B cell (primary cell): ENCODE measurements at places on chromosomes 6 and 20.

DNA sequence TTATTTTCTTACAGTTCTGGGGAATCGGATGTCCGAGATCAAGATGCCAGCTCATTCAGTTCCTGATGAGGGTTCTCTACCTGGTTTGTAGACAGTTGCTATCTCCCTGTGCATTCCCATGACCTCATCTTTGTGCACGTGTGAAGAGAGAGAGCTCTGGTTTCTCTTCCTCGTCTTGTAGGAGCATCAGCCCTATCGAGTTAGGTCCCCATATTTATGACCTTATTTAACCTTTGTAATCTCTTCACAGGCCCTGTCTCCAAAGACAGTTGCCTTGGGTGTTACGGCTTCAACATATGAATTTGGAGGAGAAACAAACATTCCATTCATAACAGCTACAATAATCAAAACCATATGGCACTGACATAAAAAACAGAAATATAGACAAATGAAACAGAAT, 455.3 kb downstream of the HACE1 start:
- no peak for DNase-seq

GRCh38 chr6:28606424-28607391, 81.0 kb downstream of the GPX5 start:
- DNase-seq = peak; percentile 16

DNA sequence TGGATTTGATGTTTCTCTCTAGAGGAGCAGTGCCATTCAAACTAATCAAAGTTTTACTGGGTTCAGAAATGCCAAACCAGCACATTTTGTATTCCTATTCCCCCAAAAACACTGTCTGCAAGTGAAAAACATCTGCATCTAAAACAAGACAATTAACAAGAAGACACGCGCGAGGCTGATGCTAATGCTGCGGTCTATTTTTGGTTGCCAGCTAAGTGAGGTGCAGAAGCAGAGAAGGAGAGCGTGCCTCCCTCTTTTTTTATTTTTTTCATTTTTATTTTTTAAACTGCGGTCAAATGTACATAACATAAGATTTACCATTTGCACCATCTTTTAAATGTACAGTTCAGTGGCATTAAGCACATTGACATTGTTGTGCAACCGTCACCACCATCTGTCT, 641.1 kb downstream of the DHX35 start:
- no peak for DNase-seq

GRCh38 chr6:113209315-113209714, 647.8 kb upstream of the MARCKS start:
- DNase-seq = no peak

DNA sequence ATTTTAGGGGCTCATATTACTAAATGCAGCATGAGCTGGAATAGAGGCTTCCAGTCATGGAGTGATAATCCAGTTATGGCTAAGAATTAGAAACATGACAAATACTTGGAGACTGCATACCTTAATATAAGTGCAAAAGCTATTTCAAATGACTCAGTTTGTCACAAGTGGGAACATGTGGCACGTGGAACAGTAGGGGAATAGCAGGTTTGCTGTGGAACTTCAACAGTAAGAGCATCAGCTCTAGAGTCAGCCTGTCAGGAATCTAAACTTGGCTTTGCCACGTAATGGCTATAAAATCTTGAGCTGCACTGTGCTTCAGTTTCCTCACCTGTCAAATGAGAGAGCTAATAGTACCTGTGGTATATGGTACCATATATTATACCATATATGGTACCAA, 62.1 kb downstream of the HTR1B start:
- no peak for DNase-seq

- peak; percentile 61 for DNase-seq
These were observed 46.2 kb downstream of the SLC22A23 start for GRCh38 chr6:3410385-3411360.

- DNase-seq = no peak
These were observed 7.1 kb downstream of the CCND3 start for GRCh38 chr6:41934278-41935192.

DNA sequence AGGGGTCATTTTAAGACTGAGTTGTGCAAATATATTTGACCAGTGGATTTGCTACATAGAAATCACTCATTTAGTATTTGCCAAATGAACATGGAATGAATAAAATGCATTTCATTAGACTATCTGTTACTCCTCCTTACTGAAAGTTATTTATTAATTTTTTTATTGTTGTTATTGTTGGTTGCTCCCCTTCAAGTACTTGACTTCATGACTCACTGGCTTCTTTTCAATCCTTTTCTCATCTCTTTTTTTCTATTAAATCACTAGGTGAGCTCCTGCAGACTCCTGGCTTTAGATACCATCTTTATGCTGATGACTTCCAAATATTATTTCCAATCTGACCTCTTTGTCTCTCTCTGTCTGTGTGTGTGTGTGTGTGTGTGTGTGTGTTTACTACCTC, 192.2 kb upstream of the FAM83B start:
- DNase-seq = no peak

- no peak for DNase-seq
These were observed 22.9 kb downstream of the PPP1R3G start for GRCh38 chr6:5108068-5108467.

DNA sequence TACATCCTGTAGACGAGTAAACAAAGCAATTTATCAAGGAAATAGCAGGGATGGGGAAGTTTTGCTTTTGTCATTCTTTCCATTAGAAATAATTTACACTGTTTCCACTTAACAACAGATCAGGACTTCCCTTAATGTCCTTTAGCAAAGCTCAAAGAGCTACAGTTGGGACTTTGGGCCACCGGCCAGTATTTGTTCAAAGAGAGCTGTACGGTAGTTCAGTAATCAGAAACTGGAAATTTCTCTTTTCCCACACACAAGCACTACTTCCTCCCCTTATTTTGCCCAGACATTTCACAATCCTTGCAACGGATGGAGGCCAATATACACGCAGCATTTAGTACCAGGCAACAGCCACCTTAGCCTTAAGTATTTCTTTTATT, 12.1 kb upstream of the HINT3 start:
- no peak for DNase-seq

DNA sequence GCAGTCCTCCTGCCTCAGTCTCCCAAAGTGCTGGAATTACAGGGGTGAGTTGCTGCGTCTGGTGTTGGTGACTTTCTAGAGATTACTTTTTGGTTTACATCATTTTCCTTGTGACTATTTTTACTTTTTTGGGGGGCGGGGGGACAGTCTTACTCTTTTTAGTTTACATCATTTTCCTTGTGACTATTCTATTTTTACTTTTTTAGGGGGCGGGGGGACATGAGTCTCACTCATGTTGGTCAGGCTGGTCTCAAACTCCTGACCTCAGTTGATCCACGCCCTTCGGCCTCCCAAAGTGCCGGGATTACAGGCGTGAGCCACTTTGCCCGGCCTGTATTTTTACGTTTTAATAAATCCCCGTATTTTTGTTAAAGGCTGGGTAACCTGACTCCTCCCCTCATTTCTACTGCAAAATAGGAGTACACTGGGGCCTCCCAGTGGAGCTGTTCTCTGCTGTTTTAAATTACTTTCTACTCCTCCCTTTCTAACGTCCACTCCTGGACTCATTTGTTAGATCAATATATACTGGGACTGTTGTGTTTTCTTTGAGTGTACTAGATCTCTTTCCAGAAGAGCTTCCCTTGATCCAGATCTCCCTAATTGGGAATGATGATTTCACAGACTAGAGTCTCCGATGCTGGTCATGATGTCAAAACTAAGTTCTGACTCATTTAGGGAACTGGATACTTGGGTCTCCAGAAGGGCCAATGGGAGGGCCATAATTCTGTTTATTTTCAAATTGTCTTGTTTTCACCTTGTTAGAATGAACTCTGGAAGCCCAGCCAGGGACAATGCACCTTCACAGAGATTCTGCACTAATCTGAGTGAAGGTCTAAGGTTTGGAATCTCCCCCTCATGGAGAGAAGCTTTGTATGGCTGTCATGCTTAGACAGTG, 9.2 kb downstream of the HSPA1B start:
- peak; percentile 49 for DNase-seq

DNA sequence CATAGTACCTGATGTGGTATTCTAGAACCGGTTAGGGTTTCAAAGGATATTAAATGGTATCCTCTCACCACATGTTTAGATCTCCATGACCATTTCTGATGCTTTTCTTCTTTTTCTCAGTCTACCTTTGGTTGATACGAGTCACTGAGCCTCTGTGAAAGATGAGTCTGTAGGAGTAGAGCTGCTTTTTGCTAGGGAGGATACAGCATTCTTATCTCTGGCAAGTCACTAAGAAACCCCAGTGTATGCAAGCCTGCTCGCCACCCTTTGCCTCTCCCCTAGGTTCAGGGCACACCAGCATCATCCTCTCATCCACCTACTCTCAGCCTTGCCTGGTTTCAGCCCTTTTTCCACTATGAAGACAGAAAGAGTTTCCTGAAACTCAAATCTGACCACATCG, 89.9 kb downstream of the MTFR2 start:
- DNase-seq = no peak

DNA sequence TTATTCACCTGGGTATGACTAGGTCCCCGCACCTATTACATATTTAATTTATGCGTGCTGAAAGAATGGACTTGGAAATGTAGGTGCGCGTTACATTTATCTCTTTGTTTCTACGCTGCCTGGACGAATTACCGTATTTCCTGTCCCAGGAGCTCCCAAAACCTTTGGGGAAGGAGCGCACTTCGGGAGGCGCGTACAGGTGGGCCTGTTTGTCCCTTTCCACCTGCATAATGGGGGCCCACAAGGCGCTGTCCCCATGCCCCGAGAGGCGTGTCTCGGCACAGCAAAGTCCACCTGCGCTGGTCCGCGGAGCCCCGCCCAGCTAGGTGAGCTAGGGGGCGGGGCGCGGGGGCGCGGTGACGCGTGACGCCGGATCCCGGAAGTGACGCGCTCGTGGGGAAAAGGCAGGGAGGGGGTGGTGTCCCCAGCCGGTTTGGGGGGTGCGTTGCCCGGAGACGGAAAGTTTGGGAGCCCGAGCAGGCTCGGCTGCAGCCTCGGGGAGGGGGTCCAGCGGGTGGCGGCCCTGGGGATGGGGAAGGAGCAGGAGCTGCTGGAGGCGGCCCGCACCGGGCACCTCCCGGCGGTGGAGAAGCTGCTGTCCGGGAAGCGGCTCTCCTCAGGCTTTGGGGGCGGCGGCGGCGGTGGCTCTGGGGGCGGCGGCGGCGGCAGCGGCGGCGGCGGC, at the start of gene ANKS1A:
TSS of gene ANKS1A (plus strand) at position 382 of the 682 bp plus-strand sequence. CDS start at position 530, 148 bp downstream.
- peak; percentile 92 for DNase-seq

DNA sequence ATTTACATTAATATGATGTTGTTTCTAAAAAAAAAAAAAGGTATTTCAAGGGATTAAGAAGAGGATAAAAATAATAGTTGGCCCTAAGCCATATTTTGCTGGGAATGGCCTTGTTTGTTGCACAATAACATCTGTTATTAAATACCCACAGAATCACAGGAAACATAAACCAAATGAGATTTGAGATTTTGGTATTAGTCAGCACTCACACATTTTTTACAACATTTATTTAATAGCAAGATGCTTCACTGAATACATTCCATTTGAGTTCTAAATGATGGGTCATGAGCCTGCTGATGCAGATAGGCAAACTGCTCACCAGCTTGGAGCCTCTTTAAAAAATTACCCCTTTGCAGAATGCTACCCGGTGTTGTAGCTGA, 92.9 kb upstream of the ENPP5 start:
- DNase-seq = no peak

GRCh38 chr20:50543326-50543725, 33.1 kb downstream of the PTPN1 start:
- no peak for DNase-seq

DNA sequence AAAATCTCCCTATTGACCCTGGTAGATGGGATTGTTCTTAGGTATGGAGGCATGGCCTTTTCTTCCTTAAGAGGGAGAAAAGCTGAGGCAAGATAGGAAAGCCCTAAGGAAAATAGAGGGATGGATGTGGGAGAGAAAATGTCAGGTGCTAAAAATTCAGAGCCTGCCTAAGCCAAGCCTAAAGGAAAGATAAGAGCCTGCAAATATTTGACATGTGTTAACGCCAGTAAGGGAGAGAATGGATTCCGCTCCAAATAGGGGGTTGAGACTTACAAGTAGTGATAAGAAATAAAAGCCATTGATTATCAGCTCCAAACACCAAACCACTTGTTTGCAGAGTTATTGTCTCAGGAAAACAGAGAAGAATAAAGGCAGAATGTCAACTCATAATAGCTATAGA, 533.6 kb downstream of the PTPRT start:
- DNase-seq = no peak

- DNase-seq = no peak
These were observed 234.7 kb upstream of the SULF2 start for GRCh38 chr20:48019940-48020339.

- DNase-seq = no peak
These were observed 1075.8 kb upstream of the MANEA start for GRCh38 chr6:94501516-94501915.

DNA sequence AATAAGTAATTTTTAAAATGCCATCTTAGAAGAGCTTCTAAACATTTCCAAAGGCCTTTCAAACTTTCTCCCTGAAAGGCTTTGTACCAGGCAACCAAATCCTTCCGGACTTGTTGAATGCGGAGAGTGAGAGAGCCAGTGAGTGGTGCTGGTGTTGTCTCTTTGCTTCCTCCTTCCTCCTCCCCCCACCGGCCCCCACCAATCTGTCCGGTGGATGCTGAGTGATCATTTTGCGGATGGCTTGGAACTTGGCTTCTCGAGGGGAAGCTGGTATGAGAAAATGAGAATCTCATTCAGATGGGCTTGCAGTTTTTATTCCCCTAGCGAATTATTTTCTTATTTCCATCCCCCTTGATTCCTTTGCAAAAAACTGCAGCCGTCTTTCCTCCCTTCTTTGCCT, 97.3 kb downstream of the ANKRD60 start:
- DNase-seq = no peak

DNA sequence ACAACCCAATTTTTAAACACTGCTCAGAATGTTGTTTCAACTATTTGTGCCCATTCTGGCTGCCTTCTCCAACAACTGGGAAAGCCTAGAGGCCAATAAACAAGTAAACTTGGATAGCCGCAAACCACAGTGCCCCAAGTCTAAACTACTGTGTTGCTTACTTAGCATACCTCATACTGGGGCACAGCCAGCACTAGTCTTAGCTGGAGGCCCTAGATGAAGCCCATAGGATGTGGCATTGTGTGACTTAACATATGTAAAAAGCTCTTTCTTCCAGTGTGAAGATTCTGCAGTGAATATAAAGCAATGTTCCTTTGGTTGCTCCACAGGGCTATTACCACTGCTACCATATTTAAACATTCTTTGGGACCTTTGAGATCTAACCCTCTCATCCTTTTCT, 564.3 kb upstream of the NRSN1 start:
- no peak for DNase-seq

- peak; percentile 86 for DNase-seq
These were observed 3.5 kb upstream of the SNAI1 start for GRCh38 chr20:49979030-49979832.
